Memory B cell (primary cell): ENCODE measurements at places on chromosomes 16 and 17.
A peak's percentile ranks its signal among the peaks of the same experiment; 100 is the strongest.

DNA sequence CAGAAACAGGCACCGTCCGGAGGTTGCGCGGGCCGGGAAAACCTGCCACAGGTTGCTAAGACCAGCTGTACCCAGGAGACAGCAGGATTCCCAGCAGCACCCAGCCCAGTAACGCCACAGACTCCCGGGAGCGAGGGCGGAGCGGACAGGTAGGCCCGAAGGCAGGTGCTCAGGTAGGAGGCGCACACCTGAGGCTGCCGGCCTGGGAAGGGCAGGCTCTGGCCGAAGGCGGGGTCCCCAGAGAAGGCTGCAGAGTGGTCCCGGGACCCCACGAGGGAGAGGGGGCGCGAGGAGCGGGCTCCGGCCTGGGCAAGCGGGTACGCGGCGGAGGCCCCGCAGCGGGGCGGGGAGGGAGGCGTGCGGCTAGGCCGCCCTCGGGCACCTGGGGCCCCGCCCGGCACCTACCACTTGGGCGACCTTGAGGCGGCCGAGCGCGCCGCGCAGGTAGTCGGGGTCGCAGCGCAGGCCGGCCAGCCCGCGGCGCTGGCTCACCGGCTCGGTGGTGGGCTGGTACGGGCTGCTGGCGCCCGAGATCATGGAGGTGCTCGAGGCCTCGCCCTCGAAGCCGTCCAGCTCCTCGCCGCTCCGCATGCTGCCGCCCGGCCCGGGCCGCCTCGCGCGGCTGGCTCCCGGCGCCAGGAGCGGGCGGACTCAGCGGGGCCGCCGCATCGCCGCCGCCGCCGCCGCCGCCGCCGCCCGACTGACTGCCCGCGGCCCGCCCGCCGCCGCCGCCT, 441 bp downstream of the CMTM4 start:
- DNase-seq: peak; percentile 18

DNA sequence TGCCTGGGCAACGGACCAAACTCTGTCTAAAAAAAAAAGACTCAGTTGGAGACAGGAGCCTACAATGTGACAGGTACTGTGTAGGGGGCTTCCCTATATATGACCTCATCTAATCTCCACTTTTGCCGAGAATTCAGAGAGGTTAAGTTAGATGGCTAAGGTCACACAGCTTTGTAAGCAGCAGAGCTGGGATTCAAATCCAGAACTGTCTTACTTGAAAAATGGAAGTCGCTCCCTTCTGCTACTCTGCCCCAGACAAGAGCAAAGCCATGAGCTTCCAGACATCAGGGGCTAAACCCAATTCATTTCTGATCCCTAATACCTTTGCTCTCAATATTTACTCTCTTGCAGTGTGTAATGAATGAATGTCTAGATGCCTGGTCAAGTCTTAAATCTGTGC, 41.5 kb upstream of the ABCC12 start:
- DNase-seq: no peak

GRCh38 chr17:80113033-80113484, 11.7 kb downstream of the GAA start:
- DNase-seq: no peak

DNA sequence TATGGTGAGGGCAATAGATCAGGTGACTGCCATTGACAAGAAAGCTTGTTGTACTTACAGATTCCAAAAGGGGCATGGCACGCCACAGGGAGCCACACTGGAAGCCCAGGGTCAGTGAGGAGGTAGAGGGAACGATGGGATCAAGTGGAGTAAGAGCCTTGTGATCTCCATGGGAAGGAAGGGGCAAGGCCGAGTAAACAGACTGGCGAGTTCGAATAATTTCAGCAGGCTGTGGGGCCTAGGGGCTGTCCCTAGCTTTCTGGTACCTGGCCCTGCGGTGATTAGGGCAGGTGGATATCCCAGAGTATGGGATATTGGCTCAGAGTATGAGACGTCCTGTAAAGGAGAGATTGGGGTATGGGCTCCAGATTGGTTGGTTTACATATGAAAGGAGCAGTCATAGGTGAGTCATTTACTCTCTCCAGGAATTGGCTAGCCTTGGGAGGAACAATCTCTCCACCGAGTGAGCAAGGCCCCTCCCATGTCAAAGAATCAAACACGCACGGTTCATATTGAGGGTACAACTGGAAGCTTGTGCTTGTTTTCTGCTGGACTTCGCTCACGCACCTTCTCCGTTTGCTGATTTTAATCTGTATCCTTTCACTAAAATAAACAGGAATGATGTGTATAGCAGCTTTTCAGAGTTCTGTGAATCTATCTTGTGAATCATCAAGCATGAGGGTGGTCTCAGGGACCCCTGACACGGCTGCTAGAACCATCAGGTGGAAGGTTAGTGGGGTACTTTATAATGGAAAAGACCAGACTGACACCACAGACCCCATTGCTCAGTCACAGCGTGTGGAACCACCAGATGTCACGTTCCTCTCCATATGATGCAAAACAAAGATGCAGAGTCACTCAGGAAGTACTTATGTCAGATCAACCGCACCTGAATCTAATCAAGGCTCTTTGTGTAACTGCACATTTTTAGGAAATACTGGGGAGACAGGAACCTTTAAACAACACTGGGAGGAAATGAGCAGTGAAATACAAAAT, 27.9 kb downstream of the GABARAPL2 start:
- no peak for DNase-seq

DNA sequence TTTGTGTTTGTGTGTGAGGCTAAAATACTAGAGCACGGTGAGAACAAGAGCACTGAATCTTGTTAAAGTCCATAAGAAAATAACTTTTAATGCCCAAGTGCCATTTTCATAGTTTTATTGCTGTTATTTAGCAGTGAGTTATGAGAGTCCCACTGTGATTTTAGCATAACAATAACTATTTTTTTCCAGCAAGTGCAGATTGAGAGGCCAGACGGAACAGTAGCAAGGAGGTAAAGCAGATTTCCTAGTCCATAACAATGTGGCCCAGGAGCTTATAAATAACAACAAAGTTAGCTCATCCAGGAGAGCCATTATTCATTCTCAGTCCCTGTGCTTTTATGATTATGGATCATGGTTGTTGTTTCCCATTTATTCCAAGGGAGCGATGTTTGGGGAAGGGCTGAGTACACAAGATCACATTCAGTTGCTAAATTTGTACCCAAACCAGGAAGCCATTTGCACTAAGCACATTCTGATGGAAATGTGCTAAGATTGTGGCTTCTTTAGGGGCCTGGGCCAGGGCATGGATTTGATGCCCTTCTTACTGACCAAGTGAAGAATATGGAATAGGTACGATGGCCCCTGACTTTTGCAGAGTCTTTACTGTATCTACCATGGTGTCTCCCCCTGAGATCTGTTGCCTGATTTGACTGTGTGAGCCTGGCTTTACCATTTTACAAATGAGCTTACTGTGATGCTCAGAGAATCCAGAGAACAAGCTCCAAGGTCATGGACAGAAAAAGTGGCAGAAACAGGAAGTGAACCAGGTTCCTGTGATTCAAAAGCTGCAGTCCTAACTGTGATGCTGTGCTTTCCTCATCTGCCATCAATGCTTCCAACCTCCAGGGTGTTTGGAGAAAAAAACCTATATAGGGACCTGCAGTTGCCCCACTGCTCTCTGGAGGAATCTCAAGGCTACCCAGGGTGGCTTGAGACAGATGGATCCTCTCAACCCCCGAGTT, 204.7 kb upstream of the HSBP1 start:
- DNase-seq: no peak

DNA sequence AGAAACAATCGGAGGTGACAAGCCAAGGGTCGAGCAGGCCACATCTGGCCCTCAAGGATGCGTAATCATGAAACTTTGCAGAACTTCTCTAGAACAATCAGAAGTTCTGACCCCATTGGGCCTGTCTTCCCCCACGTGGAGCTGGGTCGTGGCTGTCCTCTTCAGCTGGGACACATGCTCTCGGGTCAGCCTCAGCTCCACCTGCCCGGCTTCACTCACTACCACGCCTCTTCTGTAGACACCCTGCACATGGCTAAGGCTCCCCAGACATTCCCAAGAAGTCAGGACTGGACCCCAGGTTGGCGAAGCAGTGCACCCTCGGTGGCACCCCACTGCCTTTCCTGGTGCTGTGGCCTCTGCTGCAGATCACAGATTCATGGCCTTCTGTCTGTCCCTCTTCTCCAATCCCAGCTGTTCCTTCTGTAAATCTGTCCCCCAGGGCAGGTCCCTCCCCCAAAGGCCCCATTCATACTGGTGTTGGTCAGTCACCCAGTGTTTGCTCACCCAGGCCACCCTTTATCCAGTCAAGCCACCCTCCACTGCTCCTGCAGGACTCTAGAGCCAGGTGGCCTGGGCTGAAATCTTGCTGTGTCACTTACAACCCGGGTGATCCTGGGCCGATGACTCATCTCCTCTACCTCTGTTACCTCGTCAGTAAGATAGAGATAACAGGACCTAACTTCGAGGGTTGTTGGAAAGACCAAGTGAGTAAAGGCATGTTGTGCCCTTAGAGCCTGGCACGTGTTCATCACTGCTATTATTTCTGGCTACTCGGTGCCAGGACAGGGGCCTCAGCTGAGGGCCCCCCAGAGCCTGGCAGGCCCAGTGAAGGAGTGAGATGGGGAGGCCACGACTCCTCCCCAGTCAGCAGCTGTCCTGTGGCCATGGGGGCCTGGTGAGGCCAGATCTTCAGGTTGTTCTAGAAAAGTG, 1.4 kb upstream of the SLC5A11 start:
- no peak for DNase-seq
